ENCODE measurements at places on chromosomes 5 and 9.

GRCh38 chr9:90975781-90976538, 174.3 kb downstream of the SYK start:
- no peak for DNase-seq

DNA sequence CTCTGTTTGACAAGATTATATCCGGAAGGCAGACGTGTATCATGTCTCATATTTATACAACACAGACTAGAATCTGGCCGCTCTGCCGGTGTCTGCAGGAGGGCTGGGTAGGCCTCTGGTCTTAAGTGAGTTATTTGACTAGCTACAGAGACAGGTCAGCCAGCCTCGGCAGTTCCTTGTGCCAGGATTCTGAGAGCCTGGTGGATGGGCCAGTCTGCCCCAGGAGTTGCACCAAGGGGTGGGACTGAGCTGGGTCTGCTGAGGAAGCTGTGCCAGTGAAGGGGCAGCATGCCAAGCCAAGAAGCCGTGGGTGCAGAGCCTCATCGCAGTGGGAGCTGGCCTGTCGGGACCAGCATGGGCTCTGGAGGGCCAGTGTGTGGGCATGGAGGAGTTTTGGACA, 7.1 kb downstream of the SNX18 start:
- no peak for DNase-seq

- DNase-seq = no peak
Measured at GRCh38 chr5:38163636-38164237, 94.6 kb upstream of the EGFLAM start.

DNA sequence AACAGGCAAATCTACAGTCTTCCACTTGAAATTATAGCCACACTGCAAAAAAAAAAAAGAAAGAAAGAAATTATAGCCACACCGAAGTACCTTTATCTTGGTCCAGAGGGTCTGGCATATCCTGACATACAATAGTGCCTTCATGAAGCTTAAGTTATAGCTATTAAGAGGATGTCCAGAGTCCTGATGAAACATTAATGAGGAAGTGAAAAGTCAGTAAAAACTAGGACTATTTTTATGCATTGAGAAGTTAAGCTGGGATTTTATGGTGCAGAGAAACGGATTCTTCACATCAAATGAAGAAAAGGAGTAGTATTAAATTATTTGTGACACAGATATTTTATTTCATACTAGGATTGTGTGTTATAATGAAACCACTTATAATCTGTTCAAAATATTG, 123.9 kb downstream of the SV2C start:
- DNase-seq = no peak

DNA sequence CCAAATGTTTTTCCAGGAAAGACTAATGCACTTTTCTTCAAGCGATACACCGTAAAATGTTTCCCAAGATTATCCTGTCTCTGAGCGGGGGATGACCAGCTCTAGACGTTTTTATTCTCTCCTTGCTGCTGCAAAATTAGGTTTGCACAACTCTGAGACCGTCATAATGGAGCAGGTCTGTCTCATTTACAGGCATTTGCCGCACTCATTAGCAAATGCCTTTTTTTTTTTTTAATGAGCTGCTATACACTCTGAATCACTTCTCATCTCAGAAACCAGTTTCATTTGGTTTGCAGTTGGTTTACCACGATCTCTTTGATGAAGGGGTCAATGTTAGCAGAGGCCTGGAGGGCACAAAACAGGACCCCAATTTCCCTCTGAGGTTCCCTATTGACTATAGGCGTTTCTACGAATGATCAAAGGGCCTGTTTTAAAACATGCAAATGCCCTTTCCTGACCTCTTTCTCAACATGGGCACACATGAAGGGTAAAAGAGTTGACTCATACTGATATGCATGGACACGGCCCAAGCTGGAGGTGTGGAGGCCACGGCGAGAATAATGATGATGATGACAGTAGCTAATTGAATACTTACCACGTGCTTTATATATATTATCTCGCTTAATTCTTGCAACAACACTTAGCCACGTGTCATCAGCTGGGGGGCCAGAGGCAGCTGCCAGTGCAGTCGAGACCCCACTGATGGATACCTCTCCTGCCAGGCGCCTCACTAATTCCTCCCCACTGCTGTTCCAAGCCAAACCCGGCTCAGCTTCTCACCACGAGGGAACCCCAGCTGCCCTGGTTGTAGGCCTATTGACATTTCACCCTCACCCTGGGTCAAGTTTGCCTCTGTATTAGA, 89.9 kb upstream of the PTCH1 start:
- DNase-seq = no peak
